ENCODE measurements at places on chromosomes 12 and 14. TPM values are rescaled to one million over a fixed set of nuclear protein-coding genes. Genes with fewer than 3 reads are reported as not detected.

The ANO2 gene
- not detected for total RNA-seq

- peak overlapping the region; percentile 74 for H3K27ac ChIP-seq
- no peak for DNase-seq
- H3K4me1 ChIP-seq, result peaks cover 52% of the 10 kb centered on the region
- H3K4me3 ChIP-seq, result peak overlapping the region; percentile 54
- no peaks in the 10 kb centered on the region for H3K36me3 ChIP-seq
Observed at GRCh38 chr14:35337269-35338255, 45.4 kb downstream of the PSMA6 start.

GRCh38 chr12:114407842-114408411, 2.0 kb upstream of the TBX5 start:
- H3K4me3 ChIP-seq, result no peak overlapping the region
- H3K27ac ChIP-seq, result no peak overlapping the region
- H3K36me3 ChIP-seq, result no peaks in the 10 kb centered on the region
- H3K4me1 ChIP-seq, result peaks cover 3% of the 10 kb centered on the region
- no peak for DNase-seq

DNA sequence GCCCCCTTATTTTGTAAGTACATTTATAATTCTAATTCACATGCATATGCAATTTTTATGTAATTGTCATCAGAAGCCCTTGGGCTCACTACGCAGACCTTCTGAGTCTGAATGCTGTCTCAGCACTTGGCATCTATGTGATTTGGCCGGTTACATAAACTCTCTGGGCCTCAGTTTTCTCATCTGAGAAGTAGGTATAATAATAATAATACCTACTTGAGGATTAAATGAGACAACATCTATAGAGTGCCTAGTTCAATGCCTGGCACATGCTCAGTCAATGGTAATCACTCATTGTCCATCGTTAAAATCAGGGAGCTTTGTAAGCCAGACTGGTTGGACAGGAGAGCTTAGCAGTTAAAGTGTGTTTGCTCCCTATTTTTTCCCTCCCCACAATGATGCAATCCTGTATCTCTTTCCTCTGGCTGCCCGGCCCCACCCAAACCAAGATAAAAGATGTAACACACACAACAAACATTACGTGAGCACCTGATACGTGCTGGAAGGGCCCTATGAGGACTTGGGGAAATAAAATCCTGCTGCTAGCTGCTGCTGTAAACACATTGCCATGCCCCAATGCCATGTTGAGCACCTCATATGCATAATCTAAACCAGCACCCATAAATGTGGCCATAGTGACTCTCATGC, 235.0 kb downstream of the CRADD start:
- H3K27me3 ChIP-seq, result no peaks in the 10 kb centered on the region
- H3K27ac ChIP-seq, result no peak overlapping the region
- no peak for DNase-seq
- no peaks in the 10 kb centered on the region for H3K4me1 ChIP-seq

DNA sequence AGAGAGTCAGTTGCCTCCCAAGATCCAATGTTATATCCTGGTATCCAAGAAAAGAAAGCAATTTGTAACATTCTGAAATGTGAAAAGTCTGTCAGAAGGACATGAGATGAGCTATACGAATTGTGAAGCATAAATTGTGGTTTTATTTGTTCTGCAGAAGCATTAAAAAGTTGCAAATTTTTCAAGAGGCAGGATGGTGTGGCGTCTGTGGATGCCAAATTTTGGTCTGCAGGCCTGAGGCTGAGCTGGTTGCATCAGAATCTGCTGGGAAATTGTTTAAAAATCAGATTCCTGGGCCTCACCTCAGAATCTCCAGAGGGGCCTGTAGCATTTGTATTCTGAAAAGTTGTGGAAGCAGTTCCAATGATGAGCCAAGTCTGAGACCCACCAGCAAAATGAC, 284.7 kb downstream of the NUAK1 start:
- peaks cover 22% of the 10 kb centered on the region for H3K27me3 ChIP-seq
- H3K4me1 ChIP-seq, result no peaks in the 10 kb centered on the region
- H3K27ac ChIP-seq, result no peak overlapping the region
- no peak overlapping the region for H3K4me3 ChIP-seq

DNA sequence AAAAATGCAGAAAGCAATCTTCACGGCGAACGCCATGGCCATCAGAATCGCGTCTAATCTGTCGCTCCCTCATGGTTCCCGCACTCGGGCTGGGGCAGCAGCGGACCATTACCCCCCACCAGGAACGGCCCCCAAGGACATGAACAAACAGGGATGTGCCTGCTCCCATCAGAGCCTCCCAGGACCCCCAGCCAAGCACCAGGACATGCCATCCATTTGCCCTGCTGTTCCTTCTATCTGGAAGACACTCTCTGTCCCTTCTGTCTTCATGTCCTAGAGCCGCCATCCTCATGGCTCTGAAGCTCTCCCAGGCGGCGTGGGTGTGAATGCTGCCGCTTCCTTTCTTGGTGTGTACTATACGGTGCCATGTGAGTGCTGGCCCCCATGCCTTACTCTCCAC, 371.8 kb downstream of the BCL11B start:
- no peaks in the 10 kb centered on the region for H3K27me3 ChIP-seq
- DNase-seq, result no peak
- no peaks in the 10 kb centered on the region for H3K4me1 ChIP-seq
- peaks cover 4% of the 10 kb centered on the region for H3K36me3 ChIP-seq

The OR6C6 gene
- not detected for total RNA-seq

- H3K36me3 ChIP-seq, result no peaks in the 10 kb centered on the region
- no peak overlapping the region for H3K4me3 ChIP-seq
- H3K27me3 ChIP-seq, result no peaks in the 10 kb centered on the region
- H3K4me1 ChIP-seq, result peaks cover 19% of the 10 kb centered on the region
- no peak for DNase-seq
- no peak overlapping the region for H3K27ac ChIP-seq
Observed at GRCh38 chr12:76449993-76450392, 101.8 kb upstream of the BBS10 start.

GRCh38 chr14:46399049-46399448, 252.5 kb downstream of the RPL10L start:
- H3K36me3 ChIP-seq, result no peaks in the 10 kb centered on the region
- no peaks in the 10 kb centered on the region for H3K27me3 ChIP-seq
- H3K4me1 ChIP-seq, result no peaks in the 10 kb centered on the region

The MYO1H gene
- total RNA-seq, result not detected

All from natural killer cell treated with Interleukin-12 subunit alpha and Interleukin-12 subunit beta and Interleukin-15 and Interleukin-18, amount 100 ng/mL, for 72 hours (primary cell).